ENCODE measurements at places on chromosomes 13 and 19. TPM values are rescaled to one million over a fixed set of nuclear protein-coding genes. Genes with fewer than 3 reads are reported as not detected.

The FAM174C gene
- 57.2 TPM for total RNA-seq

The TNNT1 gene
- 0.89 TPM for total RNA-seq

The SLC25A30 gene
- total RNA-seq = 2.8 TPM

The ZNF564 gene
- 3.7 TPM for total RNA-seq

The HS6ST3 gene
- total RNA-seq = under 0.01 TPM

The COX7A1 gene
- total RNA-seq = 13.5 TPM

The C19orf85 gene
- not detected for total RNA-seq

The PTGIR gene
- 7.6 TPM for total RNA-seq

The RNF113B gene
- total RNA-seq = not detected

The SERP2 gene
- total RNA-seq = 4.0 TPM

The ADM5 gene
- 0.74 TPM for total RNA-seq

The IGSF23 gene
- not detected for total RNA-seq
